ENCODE measurements at places on chromosomes 7 and 10.

DNA sequence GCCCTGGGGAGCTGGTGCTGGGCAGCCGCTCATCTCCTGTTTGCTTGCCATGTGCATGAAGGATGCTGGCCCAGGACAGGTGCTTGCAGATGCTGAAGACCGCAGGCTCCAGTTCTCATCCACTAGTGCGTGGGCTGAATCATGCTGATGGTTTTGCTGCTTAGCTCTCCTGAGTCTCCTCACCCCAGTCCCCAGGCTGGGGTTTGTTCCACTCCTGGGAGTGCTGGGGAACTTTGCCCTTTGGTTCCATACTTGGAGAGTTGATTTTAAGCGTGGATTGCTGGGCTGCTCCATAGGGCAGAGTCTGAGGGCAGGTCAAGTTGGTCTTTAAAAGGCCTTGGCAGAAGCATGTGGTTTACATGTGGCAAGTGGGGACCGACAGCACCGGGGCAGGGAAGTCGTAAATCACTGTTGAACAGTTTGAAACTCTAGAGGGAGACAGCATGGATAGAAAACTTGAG, 9.1 kb downstream of the DYNC2I1 start:
- DNase-seq = peak; percentile 45

DNA sequence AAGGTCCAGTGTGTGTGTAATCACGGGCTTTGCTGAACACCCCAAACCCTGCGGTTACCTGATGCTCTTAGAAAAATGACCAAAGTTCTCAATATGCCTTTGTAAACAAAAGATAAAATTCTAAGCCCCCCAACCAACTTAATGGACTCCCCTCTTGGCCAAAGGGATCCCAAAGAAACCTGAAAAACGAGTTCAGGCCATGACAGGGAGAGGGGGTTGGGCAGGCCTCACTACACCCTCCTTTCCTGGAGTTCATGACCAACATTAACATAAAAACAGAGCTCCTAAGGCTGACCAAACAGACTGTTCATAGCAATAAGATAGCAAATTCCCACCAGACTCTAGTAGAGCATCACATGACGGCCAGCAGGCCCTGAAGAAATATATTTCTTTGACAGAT, 3.0 kb upstream of the VIPR2 start:
- no peak for DNase-seq

DNA sequence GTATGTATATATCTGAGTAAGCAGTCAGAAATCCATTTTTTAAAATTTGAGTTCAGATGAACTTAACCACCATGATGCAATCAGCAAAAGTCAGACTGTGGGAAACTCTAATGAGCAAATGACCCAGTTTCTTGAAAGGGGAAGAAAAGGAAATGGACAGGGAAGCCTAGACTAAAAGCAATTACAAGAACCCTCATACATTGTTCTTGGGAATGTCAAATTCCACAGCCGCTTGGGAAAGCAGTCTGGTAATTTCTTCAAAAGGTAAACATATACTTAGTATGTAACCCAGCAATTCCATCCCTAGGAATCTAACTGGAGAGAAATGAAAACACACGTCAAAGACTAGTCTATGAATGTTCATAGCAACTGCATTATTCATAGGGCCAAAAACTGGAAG, 16.4 kb upstream of the FOXK1 start:
- peak; percentile 99 for DNase-seq

GRCh38 chr7:111093496-111093895, 2.6 kb downstream of the LRRN3 start:
- no peak for DNase-seq

DNA sequence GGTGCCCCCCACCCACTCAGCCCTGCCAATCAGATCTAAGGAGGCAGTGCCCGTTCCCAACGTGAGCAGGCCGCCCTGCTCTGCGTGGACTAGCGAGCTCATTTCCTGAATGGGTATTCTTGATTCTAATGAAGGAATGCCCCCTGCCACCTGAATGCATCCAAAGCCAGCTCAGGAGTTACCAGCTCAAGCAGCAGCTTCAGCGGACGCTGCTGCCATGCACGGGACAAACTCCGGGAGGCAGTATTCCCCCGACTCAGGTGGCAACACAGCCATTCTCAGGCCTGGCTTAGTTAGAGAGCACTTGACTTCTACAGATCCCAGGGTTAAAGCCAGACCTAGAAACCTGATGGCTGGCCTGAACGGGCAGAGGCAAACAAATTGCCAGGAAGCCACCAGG, 25.8 kb downstream of the PSAP start:
- DNase-seq = no peak

DNA sequence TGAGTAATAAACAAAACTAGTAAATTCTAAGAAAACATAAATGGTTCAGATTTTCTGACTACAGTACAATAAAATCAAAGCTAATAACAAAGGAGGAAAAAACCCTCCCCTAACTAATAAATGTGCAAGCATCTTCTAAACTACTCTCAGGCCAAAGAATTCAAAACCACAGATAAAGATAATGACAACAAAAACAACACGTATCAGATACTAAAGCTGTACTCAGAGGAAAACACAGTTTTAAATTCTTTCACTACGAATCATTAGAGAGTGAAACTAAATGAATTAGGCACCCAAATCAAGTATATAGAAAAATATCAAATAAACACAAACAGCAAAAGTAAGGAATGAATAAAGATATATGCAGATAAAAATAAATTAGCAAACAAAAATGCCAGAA, 200.9 kb downstream of the TEX36 start:
- peak; percentile 5 for DNase-seq

DNA sequence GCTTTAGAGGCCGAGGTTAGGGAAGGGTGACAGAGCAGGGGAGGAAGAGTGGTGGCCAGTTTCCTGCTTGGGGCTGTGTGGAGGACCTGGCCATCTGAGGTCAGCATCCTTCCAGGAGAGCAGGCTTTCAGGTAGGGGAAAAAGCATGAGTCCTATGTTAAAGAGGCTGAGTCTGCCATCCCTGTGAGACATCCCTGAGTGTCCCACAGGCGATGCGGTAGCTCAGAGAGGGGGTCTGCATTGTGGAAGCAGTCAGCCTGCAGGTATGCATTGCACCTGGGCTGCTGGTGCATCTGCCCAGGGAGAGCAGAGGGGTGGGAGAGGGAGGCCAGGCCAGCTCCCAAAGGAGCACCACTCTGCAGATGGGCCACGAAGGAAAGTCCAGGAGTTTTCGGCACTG, 282.1 kb upstream of the ZNF32 start:
- DNase-seq = no peak

- no peak for DNase-seq
These were observed 37.4 kb downstream of the PYROXD2 start for GRCh38 chr10:98377536-98377935.

GRCh38 chr7:77699056-77699455, 2.8 kb downstream of the RSBN1L start:
- no peak for DNase-seq

DNA sequence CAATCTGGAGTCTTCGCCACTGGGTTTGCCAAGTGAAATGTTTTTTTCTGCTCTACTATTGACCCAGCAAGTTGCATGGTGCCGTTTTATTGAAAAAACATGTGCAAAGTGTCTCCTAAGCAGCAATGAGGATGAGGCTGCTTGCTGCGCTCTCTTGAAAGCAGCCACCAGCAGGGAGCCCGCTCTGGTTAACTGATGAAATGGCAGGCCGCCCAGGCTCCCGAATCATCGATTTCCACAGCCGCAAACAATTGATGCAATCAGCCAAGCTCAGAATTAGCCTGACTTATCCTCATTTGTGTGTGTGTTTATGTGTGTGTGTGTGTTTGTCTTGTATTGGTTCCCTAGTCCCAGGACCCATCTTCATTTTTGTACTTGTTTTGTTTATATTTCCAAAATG, 22.2 kb upstream of the LYZL1 start:
- peak; percentile 25 for DNase-seq

DNA sequence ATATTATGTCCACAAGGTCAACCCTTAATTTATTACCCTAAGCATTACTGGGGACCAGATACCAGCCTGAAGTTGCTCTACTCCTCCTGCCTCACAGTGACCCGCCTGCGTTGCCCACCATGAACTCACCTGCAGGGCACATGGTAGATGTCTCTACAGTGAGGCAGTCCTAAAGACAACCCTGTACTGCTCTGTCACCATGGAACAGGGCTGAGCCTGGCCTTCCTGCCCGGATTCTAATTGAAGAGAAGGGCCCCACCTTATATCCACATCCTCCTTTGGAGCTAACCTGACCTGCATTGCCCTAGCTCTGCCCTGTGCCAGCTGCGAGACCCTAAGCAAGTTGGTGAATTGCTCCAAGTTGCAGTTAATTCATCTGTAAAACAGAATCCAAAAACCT, 4.1 kb downstream of the SH3PXD2A start:
- no peak for DNase-seq

DNA sequence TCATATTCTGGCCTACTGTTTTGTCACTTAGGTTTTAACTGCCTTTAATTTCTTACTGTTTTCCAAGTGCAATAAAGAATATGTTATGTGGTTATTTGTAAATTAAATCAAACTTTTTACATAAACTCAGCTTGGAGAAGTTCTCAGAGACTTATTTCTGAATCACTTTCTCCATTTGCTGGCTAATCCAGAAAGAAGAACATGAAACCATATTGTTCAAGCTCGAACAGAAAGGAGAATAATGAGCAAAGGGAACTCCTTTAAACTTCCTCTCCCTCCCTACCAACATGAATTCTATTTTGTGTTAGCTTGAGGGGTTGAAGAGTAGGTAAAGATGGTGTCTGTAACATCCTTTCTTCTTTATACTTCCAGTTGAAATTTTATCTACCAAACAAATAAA, 52.3 kb downstream of the SHTN1 start:
- DNase-seq = no peak

DNA sequence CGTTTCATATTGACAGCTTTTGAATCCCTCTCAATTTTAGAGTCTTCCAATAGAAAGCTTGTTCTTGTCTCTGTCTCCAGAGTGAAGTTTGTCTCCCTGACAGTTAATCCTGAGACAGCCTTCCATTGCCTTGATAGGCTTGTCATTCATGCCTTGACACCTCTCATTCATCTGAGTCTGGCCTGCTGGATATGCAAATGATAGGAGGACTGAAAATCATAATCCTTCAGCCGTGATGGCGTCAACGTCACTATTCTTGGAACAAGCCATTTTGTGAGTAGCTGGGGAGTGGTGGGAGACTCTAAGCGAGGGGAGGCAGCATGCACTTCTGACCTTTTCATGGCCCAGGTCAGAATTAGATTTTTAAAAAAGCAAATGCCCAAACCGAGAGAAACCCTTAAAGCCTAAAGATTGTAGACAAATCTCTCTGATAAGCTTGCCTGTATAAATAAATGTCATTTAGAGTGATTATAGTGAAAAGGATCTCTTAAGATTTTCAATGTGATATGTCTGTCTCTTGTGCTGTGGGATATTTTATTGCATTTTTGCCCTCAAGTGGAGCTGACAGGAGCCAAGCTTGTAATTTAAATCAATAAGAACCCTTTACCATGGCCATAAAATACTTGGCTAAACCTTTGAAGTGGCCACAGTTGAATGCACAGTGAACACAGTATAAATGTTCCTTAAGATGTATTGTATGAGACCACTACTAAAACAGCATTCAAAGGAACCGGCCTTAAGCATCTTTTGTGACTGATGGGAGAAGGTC, 148.8 kb downstream of the SNX10 start:
- no peak for DNase-seq

DNA sequence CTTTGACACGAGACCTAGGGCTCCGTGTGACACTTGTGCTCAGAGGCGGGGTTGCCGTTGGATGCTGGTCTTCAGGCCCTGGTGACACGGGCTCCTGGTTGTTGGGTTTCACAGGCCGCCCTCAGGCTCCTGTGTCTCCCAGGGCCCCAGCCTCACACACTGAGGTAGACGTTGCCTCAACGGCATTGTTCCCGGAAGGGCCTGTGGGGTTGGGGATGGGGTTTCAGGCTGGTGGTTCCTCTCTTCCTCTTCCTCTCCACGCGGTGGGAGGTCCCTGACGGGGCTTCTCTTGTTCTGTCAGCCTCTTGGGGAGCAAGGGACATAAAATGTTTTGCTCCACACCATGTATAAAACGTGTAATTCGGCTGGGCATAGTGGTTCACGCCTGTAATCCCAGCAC, 125.1 kb downstream of the TRRAP start:
- no peak for DNase-seq
